ENCODE measurements at places on chromosomes 6 and 20. TPM values are rescaled to one million over a fixed set of nuclear protein-coding genes. Genes with fewer than 3 reads are reported as not detected.
A peak's percentile ranks its signal among the peaks of the same experiment; 100 is the strongest.

GRCh38 chr20:61696181-61696735, 369.4 kb downstream of the TAF4 start:
- no peak for DNase-seq

- DNase-seq: no peak
These were observed 16.5 kb downstream of the GFRA4 start for GRCh38 chr20:3646651-3647050.

- peak; percentile 7 for DNase-seq
These were observed 530.8 kb downstream of the BCKDHB start for GRCh38 chr6:80637312-80637711.

The EFCAB8 gene
- total RNA-seq: not detected
